Activated CD8-positive, alpha-beta T cell treated with anti-CD3 and anti-CD28 coated beads for 36 hours (primary cell): ENCODE measurements at places on chromosomes 5 and 9. TPM values are rescaled to one million over a fixed set of nuclear protein-coding genes. Genes with fewer than 3 reads are reported as not detected.
A peak's percentile ranks its signal among the peaks of the same experiment; 100 is the strongest.

The EIF4EBP3 gene
- 20.3 TPM for total RNA-seq

DNA sequence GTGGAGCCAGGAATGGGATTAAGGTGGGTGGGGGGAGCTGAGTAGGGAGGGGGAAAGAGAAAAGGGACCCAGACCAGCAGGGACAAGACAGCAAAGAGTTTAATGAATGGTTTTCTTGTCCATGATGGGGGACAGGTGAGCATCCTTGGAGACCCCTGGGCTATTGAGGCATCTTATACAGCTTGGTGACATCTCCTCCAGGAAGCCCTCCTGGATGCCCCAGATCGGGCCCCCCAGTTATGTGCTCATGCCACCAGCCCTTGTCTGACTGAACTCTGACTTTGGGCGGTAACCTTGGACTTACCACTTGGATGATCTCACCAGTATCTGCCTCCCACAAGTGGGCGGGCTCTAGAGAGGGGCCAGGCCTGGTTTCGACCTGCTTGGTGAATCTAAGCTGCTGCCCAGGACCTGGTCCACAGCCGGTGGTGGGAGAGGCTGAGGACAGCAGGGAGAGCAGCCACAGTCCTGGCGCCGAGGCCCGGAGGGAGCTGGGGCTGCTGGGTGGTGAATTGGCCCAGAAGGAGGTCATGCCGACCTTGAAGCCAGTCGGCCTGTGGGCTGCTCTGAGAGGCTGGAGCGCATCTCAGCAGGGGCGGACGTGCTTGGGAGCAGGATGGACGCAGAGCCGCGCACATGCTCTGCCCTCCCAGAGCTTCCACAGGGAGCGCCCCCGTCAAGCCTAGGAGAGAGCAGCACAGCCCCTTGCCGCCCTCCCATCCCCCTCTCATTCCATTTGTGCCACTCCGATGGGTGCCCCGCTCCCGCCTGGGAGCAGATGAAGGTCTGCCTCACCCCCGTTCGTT lies 36.2 kb downstream of the UNC5A start:
- H3K27ac ChIP-seq = no peak overlapping the region
- no peaks in the 10 kb centered on the region for H3K4me1 ChIP-seq
- no peak overlapping the region for H3K4me3 ChIP-seq

The MRNIP gene
- total RNA-seq = 21.5 TPM

GRCh38 chr9:130039528-130040147 lies 3.4 kb downstream of the FNBP1 start:
- H3K27me3 ChIP-seq = no peaks in the 10 kb centered on the region
- peak overlapping the region; percentile 97 for H3K4me3 ChIP-seq
- peaks cover 45% of the 10 kb centered on the region for H3K4me1 ChIP-seq
- peak; percentile 34 for DNase-seq
- peaks cover 64% of the 10 kb centered on the region for H3K36me3 ChIP-seq
- peak overlapping the region; percentile 100 for H3K27ac ChIP-seq

The GABRA1 gene
- not detected for total RNA-seq

DNA sequence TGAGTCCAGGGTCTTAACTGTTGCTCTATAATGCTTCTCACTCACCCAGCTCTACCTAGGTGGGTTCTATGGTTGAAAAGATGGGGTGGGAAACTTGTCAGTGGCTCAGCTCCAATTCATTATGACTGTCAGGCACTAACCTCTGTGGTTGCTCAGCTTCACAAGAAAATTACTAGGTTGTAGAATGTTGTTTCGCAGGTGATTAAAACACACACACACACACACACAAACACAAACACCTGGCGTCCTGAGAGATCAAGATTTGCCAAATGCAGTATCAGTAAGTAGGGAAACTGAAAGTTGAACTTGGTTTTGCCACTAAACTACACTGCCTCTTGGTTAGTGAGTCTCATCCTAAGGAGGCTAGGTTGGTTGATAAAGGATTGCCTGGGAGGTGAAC lies 2.8 kb downstream of the MCCC2 start:
- H3K36me3 ChIP-seq = peaks cover 30% of the 10 kb centered on the region
- peak overlapping the region; percentile 43 for H3K27ac ChIP-seq
- H3K27me3 ChIP-seq = no peaks in the 10 kb centered on the region
- H3K4me3 ChIP-seq = peak overlapping the region; percentile 80
- DNase-seq = peak; percentile 17

GRCh38 chr5:1436036-1436435 lies 9.2 kb downstream of the SLC6A3 start:
- H3K4me3 ChIP-seq = no peak overlapping the region
- no peaks in the 10 kb centered on the region for H3K36me3 ChIP-seq
- H3K27ac ChIP-seq = no peak overlapping the region
- no peak for DNase-seq
- no peaks in the 10 kb centered on the region for H3K4me1 ChIP-seq

GRCh38 chr5:164663198-164663989 lies 1158.0 kb downstream of the MAT2B start:
- no peak for DNase-seq
- H3K36me3 ChIP-seq = no peaks in the 10 kb centered on the region
- no peaks in the 10 kb centered on the region for H3K27me3 ChIP-seq
- no peaks in the 10 kb centered on the region for H3K4me1 ChIP-seq
- H3K27ac ChIP-seq = no peak overlapping the region

The PCDHGA9 gene
- total RNA-seq = 0.09 TPM

- H3K4me3 ChIP-seq = no peak overlapping the region
- no peaks in the 10 kb centered on the region for H3K36me3 ChIP-seq
- DNase-seq = no peak
- no peak overlapping the region for H3K27ac ChIP-seq
- peaks cover 9% of the 10 kb centered on the region for H3K27me3 ChIP-seq
Observed at GRCh38 chr9:72140586-72140985, 8.7 kb upstream of the GDA start.

- H3K27me3 ChIP-seq = peaks cover 13% of the 10 kb centered on the region
- DNase-seq = no peak
- H3K4me3 ChIP-seq = no peak overlapping the region
Observed at GRCh38 chr5:174172566-174172965, 127.1 kb downstream of the NSG2 start.

DNA sequence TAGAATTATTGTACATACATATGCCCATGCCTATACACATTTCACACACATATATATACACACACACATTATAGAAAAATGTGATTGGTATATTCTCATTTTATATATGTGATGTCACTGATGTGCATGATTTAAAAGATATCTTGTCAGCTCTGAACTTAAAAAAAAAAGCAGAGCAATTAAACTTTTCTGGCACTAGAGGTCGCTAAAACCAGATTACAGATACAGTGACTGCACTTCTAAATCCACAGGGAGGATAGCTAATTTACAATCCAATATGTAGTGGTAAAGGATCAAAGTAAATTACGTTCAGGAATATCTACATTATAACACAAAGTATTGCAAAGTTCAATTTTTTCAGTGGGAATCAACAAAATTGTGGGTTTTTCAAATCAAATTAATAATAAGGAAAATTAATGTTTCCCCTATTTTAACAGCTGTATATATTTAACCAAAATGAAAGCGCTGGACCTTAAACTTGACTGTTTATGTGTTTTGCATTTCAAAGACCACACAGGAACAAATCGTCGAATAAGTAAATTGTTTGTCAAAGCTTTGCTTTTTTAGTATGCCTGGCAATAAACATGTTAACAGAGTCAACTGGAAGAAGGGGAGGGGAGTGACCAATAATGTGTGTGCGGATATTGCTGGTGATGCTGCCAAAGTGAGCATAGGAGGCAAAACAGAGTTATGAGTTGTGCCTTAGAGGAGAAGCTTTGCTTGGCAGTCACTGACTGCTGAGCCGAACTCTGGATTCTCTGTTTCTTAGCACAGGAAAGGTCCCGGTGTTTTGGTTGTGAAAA lies 1201.4 kb upstream of the C9orf72 start:
- H3K4me1 ChIP-seq = no peaks in the 10 kb centered on the region
- H3K27ac ChIP-seq = no peak overlapping the region
- no peak overlapping the region for H3K4me3 ChIP-seq
- H3K36me3 ChIP-seq = no peaks in the 10 kb centered on the region
- H3K27me3 ChIP-seq = no peaks in the 10 kb centered on the region
- DNase-seq = no peak

The FBN2 gene
- not detected for total RNA-seq

The DNAJC21 gene
- total RNA-seq = 48.3 TPM

GRCh38 chr5:8892926-8893325 lies 652.9 kb downstream of the SEMA5A start:
- no peak for DNase-seq
- H3K4me3 ChIP-seq = no peak overlapping the region
- no peaks in the 10 kb centered on the region for H3K27me3 ChIP-seq
- no peaks in the 10 kb centered on the region for H3K4me1 ChIP-seq
- H3K36me3 ChIP-seq = no peaks in the 10 kb centered on the region
- no peak overlapping the region for H3K27ac ChIP-seq

The COL23A1 gene
- total RNA-seq = 0.11 TPM

The PDGFRB gene
- total RNA-seq = 0.58 TPM

GRCh38 chr9:120655005-120655622 lies 59.2 kb downstream of the MEGF9 start:
- no peak overlapping the region for H3K4me3 ChIP-seq
- H3K27me3 ChIP-seq = no peaks in the 10 kb centered on the region
- no peaks in the 10 kb centered on the region for H3K36me3 ChIP-seq
- no peak overlapping the region for H3K27ac ChIP-seq
- DNase-seq = peak; percentile 3

DNA sequence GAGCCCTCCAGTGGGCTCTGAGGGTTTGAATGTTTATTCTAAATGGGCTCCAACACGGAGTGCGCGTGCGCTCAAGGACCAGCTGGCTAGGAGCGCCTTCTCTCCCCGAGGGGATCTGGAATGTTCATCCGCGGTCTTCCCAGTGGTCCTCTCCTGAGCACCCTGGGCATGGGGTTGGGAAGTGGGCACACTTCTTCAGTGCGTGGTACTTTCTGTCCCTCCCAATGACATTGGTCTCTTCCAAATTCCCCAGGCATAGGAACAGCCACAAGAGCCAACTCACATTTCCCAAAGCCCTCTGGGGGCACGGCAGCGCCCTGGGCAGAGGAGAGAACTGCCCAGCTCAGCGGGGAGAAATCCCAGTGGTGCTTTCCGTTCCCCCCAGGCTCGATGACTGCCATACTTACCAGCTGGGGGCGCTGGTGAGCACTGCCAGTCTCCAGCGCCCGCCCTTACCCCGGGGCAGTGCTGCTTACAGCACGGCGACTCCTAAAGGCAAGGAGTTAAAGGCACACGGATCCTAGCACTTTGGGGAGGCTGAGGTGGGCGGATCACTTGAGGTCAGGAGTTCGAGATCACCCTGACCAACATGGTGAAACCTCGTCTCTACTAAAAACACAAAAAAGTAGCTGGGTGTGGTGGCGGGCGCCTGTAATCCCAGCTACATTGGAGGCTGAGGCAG lies 29.9 kb upstream of the OBP2B start:
- peaks cover 11% of the 10 kb centered on the region for H3K27me3 ChIP-seq
- H3K4me3 ChIP-seq = peak overlapping the region; percentile 54
- H3K27ac ChIP-seq = no peak overlapping the region
- H3K4me1 ChIP-seq = peaks cover 3% of the 10 kb centered on the region

DNA sequence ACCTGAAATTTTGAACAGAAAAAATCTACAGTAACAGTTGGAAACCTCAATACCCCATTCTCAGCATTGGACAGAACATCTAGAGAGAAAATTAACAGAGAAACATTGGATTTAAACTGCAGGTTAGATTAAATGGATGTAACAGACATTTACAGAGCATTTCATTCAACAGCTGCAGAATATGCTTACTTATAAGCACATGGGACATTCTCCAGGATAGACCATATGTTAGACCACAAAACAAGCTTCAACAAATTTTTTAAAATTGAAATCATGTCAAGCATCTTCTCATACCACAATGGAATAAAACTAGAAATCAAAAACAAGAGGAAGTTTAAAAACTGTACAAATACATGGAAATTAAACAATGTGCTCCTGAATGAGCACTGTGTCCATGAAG lies 316.3 kb downstream of the FAM170A start:
- H3K36me3 ChIP-seq = no peaks in the 10 kb centered on the region
- DNase-seq = no peak
- no peak overlapping the region for H3K4me3 ChIP-seq
- no peak overlapping the region for H3K27ac ChIP-seq

The BTNL3 gene
- total RNA-seq = not detected
